Cardiac atrium fibroblast (primary cell): ENCODE measurements at places on chromosomes 6 and 20. TPM values are rescaled to one million over a fixed set of nuclear protein-coding genes. Genes with fewer than 3 reads are reported as not detected.

The ZNF391 gene
- total RNA-seq: 0.90 and 1.3 TPM in 2 replicates

The SMAP1 gene
- total RNA-seq: 19.3 TPM in 2 replicates

The PXDC1 gene
- 88.0 and 97.5 TPM in 2 replicates for total RNA-seq

The SAMD10 gene
- total RNA-seq: 1.1 and 2.4 TPM in 2 replicates

The LY6G5C gene
- not detected in 2 replicates for total RNA-seq
